Right renal pelvis (tissue), 4 donors: ENCODE measurements at places on chromosomes 13 and 19. TPM values are rescaled to one million over a fixed set of nuclear protein-coding genes. Genes with fewer than 3 reads are reported as not detected.
A peak's percentile ranks its signal among the peaks of the same experiment; 100 is the strongest.

The SLC46A3 gene
- polyA plus RNA-seq: 2.7 TPM

The KIR2DL4 gene
- 0.05 TPM for polyA plus RNA-seq

The C19orf73 gene
- 0.90 TPM for polyA plus RNA-seq

The PDE4A gene
- 2.8 TPM for polyA plus RNA-seq

The RFPL4AL1 gene
- not detected for polyA plus RNA-seq

The NLRP5 gene
- not detected for polyA plus RNA-seq

The TNFAIP8L1 gene
- 13.7 TPM for polyA plus RNA-seq

The YJEFN3 gene
- polyA plus RNA-seq: 5.4 TPM

The IGFL2 gene
- not detected for polyA plus RNA-seq

The ZNF626 gene
- polyA plus RNA-seq: 30.5 TPM

- peak; percentile 82 for DNase-seq
These were observed at the start of gene TSEN34 for GRCh38 chr19:54191011-54191810. TSS of gene TSEN34 (plus strand) at chr19:54191308. CDS start at chr19:54191365, 57 bp downstream.

GRCh38 chr13:31827707-31828106 is 88.4 kb downstream of the RXFP2 start:
- DNase-seq: no peak

DNA sequence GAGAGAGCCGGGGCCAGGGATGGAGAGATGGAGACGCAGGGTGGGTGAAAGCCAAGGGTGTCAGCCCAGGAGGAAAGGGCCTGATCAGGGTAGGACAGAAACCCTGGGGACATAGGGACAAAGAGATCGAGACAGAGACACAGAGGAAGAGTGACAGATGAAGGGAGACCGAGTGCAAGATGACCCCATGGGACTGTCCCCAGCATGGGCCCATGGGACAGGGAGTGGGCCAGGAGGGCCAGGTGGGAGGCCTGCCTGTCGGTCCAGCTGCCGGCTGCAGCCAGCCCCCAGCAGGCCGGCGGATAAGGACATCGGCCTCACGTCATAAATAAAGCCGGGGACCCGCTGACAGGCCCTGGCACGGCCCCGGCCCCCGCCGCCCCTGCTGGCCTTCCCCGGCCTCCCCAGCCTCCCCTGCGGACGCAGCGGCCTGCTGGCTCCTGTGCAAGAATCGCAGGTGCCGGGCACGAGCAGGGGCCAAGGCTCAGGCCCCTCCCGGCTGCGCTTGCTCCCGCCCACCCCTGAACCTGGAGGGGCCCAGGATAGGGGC is 6.3 kb downstream of the REX1BD start:
- no peak for DNase-seq

DNA sequence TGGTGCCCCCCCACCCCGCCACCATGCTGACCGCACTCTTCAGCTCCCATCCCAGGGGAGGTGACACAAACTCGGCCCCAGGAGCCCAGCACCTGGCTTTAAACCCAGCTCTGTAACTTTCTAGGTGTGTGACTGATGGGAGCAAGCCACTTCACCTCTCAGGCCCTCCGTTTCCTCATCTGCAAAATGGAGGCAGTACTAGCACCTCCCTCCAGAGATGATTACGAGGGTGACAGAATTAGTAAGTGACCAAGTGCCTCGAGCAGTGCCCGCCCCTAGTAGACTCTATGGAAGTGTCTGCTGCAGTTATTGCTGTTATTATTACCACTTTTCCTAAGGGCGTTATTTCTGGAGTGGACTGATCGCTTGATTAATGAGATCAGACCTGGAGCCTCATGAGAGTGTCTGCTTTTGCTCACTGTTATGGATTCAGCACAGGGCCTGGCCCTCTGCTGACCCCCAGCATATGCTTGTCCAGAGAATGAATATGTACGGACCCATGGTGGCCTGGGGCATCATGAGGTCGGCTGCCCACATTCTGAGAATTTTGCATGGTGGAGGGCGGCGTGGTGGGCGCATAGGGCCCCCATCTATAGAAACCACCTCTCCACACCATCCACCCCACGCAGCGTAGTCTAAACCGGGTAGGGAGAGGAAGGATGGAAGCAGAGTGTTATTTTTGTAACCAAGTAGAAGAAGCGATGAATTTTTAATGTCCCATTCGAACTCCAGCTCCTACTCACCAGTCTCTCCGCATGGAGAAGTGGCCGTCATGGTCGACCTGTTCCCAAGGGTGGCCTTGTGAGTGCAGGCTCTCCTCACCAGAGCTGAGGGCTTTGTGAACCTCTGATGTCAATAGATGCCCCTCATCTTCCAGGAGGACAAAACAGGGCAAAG is 48.2 kb downstream of the CAPN12 start:
- DNase-seq: no peak

- DNase-seq: no peak
These were observed 16.1 kb downstream of the COL4A1 start for GRCh38 chr13:110290826-110291225.

GRCh38 chr13:33176526-33176925 is 109.0 kb downstream of the STARD13 start:
- no peak for DNase-seq

DNA sequence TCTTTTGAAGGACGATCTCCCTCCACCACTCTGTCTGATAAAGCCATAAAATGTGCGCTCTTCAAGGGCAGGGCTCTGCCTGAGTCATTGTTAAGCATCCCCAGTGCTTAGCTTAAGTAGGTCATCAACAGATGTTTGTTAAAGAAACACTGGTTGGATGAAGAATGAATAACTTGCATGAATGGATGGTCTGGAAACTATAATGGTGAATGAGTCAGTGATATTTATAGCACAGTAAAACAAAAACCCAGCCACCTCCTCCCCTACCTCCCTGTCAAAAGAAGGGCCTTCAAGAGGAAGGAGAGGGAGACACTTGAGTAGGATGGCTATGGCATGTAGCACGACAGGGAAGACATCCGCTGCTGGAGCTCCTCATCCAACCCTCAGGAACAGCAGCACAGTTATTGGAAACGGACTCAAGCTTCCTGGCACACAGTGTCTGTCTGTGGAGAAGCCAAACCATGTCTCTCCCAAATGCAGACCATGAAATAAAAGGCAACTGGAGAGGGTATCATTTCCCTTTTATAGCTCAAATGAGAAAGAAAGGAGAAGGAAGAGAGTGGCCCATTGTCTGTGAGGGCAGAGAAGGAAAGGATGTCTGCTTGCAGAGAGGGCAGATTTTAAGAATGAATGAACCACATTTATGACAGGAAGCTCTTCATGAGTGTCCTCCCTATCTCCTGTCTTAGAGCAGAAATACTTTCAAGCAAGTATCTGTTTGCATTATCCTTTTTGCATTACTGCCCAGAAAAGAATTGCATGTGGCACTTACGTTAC is 183.5 kb upstream of the UBL3 start:
- no peak for DNase-seq

GRCh38 chr13:20168396-20168795 is 7.5 kb upstream of the GJA3 start:
- no peak for DNase-seq

DNA sequence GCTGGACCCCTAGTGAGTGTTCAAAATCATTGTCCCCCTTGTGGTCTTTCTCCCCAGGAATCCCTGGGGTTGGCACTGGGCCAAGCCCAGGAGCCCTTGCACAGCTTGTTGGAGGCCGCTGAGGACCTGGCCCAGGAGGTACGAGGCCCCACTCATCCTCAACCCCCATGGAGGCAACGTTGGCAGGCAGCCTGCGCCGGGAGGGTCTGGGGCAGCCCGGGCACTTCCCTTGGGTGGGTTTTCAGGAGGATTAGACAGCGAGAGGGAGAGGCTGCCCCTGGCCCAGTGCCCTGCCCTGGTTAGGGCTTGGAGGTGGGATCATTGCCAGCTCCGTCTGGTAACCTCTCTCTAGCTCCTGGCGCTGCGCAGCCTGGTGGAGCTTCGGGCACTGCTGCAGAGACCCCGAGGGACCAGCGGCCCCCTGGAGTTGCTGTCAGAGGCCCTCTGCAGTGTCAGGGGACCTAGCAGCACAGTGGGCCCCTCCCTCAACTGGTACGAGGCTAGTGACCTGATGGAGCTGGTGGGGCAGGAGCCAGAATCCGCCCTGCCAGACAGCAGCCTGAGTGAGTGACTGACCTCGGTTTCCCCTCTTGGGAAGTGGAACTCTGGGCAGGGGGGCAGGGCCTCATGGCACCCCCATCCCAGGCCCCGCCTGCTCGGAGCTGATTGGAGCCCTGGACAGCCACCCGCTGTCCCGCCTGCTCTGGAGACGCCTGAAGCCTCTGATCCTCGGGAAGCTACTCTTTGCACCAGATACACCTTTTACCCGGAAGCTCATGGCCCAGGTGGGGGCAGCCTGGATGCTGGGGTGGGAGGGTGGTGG is 3.0 kb downstream of the ABCA7 start:
- DNase-seq: no peak

DNA sequence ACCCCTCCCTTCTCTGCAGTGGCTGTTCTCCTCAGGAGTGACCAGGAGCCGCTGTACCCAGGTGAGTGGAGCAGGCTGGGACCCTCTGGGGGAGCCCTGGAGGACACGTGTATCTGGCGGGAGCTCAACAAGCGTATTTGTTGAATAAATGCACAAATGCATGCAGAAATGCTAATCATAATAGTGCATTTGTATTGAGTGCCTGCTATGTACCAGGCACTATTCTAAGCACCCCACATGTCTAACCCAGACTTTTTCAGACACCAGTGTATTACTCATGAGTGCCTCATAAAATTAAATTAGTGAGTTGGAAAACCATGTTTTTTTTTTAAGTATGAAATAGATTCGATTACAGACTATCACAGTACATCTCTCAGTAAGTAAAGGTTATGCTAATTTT is 7.9 kb downstream of the HPN start:
- no peak for DNase-seq

DNA sequence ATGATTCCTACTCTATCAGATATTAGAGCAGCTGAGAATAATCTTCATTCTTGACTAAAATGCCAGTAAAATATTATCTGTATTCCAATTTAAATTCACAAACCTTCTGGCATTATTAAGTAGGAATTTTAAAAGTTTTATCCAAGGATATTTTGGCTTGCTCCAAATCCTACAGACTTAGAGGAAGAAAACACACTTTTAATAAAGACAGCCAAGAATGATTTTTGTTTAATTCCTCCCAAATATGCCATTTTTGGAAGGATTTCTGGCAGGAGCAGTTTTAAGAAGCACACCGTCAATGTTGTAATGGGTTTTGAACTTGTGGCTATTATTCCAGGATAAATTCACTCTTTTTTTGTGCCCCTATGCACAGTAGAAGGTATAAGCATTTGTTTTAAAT is 355.1 kb downstream of the SLITRK5 start:
- DNase-seq: no peak

GRCh38 chr13:112141643-112142400 is 74.9 kb downstream of the SOX1 start:
- no peak for DNase-seq

- no peak for DNase-seq
These were observed 1.3 kb upstream of the SIGLEC9 start for GRCh38 chr19:51123381-51123800.
